ENCODE measurements at places on chromosomes 11 and 22. TPM values are rescaled to one million over a fixed set of nuclear protein-coding genes. Genes with fewer than 3 reads are reported as not detected.

VSTM5 gene
- 0.81 TPM for total RNA-seq

SCN2B gene
- not detected for total RNA-seq

MFRP gene
- not detected for total RNA-seq

SOX6 gene
- 4.6 TPM for total RNA-seq
